Progenitor cell of endocrine pancreas (in vitro differentiated cells): ENCODE measurements at places on chromosomes 6 and 20. TPM values are rescaled to one million over a fixed set of nuclear protein-coding genes. Genes with fewer than 3 reads are reported as not detected.
A peak's percentile ranks its signal among the peaks of the same experiment; 100 is the strongest.

- DNase-seq = no peak
- H3K4me3 ChIP-seq = no peak overlapping the region
- no peak overlapping the region for H3K27ac ChIP-seq
- H3K27me3 ChIP-seq = peaks cover 11% of the 10 kb centered on the region
- H3K36me3 ChIP-seq = no peaks in the 10 kb centered on the region
- peaks cover 10% of the 10 kb centered on the region for H3K4me1 ChIP-seq
These were observed 81.0 kb downstream of the MYB start for GRCh38 chr6:135261872-135262725.

DNA sequence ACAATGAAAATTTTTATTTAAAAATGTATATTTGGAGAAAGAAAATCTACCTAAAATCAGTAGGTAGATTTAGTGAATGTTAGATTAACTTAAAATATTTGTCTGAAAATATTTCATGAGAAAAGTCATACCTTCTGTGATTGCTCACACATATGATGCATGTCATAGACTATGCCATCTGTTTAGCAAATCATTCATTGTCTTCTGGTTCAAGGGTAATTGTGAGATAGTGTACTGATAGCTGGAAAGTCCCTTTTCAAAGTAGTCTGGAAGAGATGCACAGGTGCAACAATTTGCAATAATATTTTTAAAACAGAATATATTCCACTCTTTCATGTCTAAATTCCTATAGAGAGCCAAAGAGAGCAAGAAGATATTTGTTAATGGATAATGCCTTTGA lies 21.0 kb upstream of the RNF217 start:
- no peak overlapping the region for H3K27ac ChIP-seq
- no peak overlapping the region for H3K4me3 ChIP-seq
- no peaks in the 10 kb centered on the region for H3K4me1 ChIP-seq
- DNase-seq = no peak
- no peaks in the 10 kb centered on the region for H3K27me3 ChIP-seq

DNA sequence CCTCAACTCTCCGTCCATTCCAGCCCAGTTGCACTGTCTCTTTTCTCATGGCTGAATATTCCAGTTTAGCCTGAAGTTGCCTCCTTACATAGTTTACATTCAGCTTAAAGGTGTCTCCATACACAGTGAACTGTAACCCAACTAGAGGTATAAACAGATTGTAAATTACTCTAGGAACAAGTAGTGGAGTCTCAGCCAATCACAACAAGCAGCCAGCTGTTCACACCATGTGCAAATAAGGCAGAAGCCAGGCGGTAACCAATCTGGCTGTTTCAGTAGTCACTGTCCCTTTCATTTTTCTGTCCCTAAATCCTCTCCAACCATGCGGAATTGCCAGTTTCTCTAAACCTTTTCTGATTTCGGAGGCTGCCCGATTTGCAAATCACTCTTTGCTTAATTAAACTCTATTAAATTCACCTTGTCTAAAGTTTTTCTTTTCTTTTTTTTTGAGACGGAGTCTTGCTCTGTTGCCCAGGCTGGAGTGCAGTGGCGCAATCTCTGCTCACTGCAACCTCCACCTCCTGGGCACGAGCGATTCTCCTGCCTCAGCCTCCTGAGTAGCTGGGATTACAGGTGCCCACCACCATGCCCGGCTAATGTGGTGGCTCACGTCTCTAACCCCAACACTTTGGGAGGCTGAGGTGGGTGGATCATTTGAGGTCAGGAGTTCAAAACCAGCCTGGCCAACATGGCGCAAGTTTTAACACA lies 37.6 kb upstream of the GFOD1 start:
- no peaks in the 10 kb centered on the region for H3K27me3 ChIP-seq
- H3K36me3 ChIP-seq = no peaks in the 10 kb centered on the region
- H3K27ac ChIP-seq = no peak overlapping the region
- no peak overlapping the region for H3K4me3 ChIP-seq

- no peak overlapping the region for H3K4me3 ChIP-seq
- DNase-seq = no peak
- H3K36me3 ChIP-seq = no peaks in the 10 kb centered on the region
- no peaks in the 10 kb centered on the region for H3K27me3 ChIP-seq
These were observed 101.4 kb downstream of the PERP start for GRCh38 chr6:138005846-138006245.

DNA sequence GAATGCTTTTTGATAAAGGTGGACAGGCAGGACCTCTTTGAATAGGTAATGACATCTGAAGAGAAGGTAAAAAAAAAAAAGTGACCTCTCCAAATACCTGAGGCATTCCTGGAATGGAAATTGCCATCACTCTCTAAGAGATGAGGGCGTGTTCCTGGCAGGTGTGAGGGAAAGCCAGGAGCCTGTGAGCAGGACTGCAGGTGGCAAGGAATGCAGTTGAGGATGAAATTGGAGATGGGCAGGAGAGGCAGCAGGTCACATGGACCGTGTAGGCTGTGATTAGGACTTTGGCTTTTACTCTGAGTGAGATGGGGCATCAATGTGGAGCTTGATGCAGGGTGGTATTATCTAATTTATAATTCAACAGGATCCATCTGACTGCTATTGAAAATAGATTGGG lies 227.4 kb downstream of the LRFN2 start:
- H3K27me3 ChIP-seq = no peaks in the 10 kb centered on the region
- H3K27ac ChIP-seq = peak overlapping the region; percentile 47

CST7 gene
- not detected in 2 replicates for total RNA-seq

PAK5 gene
- 9.7 and 12.2 TPM in 2 replicates for total RNA-seq
